ENCODE measurements at places on chromosomes 4 and X.

- no peak for DNase-seq
These were observed 197.1 kb upstream of the FGF13 start for GRCh38 chrX:138908577-138908976.

GRCh38 chr4:123450393-123450792 lies 53.8 kb downstream of the SPRY1 start:
- no peak for DNase-seq

- no peak for DNase-seq
These were observed 5.7 kb upstream of the ZBTB33 start for GRCh38 chrX:120244735-120245498.

- DNase-seq, result peak; percentile 4
These were observed 67.9 kb upstream of the SOX3 start for GRCh38 chrX:140572724-140573123.

- DNase-seq, result no peak
These were observed at the start of gene DGAT2L6 for GRCh38 chrX:70176938-70177533. Gene DGAT2L6, plus strand, starts transcription at chrX:70177483. Its CDS starts 100 bp downstream, at chrX:70177583.

DNA sequence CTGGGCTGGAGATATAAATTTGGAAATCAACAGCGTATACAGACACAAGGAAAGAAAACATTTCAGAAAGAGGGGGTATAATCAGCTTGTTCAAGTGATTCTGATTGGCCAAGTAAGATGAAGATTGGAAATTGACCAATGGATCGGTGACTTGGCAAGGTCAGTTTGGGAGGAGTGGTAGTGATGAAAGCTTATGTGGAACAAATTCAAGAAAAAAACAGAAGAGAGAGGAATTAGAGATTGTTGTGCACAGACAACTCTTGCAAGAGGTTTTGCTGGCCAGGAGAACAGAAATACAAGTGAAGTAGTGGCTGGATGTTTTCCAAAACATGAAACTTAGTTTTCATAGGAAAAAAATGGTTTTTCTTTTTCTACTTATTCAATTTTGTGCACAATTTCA lies 16.3 kb downstream of the CD38 start:
- DNase-seq, result no peak

DNA sequence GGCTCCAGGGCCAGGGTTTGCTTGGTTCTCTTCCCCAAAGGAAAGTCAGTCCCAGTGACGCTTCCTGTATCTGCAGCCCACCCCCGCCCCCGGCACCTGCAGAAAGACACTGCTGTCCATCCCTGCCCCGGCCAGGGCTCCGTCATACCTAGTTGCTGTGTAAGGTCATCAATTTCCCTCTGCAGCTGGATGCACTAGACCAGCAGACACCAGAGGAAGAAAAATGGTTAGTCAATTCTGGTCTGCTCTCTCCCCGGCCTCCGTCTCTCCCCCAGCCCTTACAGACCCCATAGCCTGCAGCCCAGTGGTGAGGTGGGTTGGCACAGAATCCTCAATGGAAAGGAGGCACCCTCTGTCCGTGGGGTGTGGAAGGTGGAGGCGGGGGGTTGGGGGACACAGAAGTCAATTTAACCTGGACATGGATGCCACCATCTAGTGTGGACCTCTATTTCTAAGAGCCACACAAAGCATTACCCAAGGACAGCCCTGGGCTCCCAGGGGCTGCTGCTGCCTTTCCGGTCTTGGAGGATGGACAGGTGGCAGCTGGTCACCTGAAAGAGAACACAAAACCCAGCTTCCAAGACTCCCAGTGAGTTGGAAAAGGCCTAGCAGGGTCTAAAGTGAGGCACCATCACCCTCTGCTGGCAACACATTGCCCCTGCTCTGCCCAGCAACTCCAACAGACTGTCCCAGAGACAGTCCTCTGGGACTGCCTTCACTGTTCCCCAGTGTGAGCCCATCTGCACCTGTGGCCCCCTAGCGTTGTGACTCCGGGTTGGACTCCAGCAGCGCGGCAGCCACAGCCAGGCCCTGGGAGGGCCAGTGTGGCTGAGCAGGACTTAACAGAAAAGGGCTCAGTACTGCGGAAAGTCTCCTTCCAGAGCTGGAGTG lies 40.2 kb upstream of the NHSL2 start:
- no peak for DNase-seq

DNA sequence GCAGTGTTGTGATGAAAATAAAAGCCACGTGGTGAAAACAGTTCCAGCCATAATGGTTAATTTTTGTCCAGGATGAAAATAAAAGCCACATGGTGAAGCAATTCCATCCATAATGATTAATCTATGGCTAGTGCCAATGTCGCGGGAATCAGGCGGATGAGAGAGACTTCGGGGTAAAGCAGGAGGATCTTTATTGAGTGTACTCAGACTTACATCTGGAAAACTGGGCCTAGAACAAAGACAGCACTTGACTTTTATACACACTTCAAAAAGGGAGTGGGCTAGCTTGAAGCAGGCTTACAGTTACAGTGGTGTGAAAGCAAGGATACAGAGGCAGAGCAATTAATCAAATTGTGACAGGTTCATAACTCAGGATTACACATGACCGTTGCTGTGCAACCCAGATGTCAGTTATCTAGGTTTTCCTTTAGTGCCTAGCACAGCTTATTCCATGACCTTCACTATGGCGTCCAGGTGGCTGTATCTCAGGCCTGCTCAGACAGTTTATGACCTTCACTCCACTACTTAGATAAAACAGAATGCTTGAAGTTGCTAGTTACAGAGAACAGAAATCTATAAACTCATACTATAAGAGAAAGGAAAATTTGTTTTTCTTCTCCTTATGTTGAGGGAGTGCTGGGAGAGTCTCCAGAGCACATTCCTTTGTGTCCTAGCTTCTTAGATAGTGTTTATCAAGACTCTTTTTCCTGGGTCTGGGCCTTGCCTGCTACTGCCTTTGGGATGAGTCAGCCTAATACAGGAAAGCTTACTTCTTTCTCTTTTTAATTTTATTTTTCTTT lies 5.9 kb upstream of the PLA2G12A start:
- no peak for DNase-seq

DNA sequence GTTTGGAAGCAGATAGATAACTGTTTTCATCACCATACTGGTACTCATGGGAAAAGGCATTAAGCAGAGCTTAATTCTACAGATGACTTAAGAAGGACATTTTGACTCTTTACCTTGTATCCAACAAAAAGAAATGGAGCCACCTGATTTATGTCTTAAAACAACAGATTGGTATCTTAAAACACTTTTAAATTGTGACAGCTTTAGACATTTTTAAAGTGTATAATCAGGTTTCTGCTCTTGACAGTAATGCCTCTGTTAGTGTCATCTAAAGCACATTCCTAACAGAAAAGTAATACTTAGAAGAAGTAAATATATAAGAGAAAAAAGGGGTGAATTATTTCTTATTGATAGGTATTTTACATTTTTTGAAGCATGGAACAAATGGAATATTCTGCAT lies 55.9 kb downstream of the SPATA4 start:
- DNase-seq, result no peak

- DNase-seq, result no peak
These were observed 34.6 kb upstream of the SORBS2 start for GRCh38 chr4:185846505-185847150.

DNA sequence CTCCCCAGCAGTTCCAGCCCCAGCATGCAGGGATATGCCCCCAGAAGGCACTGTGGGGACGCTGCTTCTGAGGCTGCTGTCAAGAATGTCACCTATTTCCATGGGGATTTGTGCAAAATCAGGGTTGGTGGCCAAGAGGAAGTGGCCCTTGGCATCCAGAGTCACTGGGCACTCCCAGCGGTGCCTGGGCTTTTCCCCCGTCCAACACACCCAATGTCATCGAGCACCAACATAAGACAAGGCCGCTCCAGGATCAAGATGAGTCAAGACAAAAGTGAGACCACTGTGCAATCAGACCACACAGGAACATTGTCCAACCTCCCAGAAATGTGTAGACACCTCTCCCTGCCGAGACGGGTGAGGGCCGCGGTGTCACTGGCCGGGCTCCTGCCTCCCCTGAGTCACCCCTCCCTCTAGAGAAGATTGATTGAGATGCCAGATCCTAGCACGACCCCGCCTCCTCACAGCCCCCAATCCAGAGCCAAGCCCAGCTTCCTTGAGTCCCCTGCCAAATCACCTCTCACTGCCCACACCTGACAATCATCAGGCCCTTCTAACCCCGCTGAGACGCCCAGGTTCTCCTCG lies 194.3 kb downstream of the AFAP1 start:
- DNase-seq, result no peak

GRCh38 chr4:33064238-33064637 lies 2344.1 kb downstream of the PCDH7 start:
- DNase-seq, result no peak

DNA sequence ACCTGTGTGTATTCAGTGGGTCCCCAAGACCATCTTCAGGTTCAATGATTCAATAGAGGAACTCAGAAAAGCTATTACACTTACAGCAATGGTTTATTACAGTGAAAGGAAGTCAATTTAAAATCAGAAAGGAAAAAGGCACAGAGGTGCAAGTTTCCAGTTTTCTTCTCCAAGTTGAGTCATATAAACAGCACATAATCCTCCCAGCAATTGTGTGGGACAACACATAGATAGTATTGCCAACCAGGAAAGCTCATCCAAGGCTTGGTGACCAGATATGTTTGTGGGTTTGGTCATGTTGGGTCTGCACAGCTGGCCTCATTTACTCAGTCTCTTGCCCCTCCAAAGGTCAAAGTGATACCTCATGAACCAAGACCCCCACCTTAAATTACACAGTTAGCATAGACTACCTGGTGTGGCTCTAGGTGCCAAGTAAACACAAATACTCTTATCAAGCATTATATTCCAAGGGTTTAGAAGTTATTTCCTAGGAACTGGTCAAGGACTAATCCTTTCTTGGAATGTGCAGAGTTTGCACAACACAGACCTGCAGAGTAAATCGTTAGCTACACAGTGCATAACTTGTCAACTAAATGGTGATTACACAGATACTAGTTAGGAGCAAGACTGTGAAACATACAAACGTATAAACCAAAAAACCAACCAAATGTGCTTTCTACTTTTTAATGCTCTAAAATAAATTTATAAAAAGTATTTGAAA lies 777.3 kb downstream of the PCDH18 start:
- DNase-seq, result no peak

DNA sequence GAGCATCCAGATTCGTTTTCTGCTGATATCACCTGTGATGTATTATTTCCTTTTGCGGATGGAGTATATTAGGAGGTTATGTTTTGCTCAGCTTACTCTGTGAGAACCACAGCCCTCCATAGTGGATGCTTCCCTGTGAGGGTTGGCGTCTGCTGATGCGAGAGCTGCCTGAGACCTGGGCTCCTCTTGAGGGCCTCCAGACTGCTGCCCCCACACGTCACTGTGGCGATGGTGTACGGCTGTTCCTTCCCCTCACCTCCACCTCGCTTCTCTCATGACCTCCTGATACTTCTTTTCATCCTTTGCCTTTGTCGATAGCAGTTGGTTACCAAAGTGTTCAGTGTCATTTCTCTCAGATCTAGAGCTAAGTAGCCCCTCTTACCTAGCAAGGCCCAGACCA lies 71.7 kb downstream of the TNIP2 start:
- DNase-seq, result no peak

- peak; percentile 96 for DNase-seq
These were observed 251.6 kb downstream of the CBR4 start for GRCh38 chr4:168758351-168758876.

DNA sequence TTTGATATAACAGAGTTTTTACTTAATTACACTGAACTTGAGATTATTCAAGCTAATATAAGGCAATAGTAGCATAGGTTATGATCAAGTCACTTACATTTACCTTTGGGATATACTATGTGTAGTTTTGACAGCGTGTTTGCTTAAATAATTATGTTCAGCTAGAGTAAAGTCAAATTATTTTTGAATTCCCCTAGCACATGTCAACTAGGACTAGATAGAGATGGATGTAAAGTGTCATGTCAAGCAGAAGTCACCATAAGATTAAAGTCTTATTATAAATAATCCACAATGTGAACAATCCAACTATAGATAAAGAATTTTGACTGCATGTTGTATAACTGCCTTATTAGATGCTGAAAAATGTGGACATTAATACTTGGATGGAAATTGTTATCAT lies 665.2 kb downstream of the GRID2 start:
- DNase-seq, result no peak
